ENCODE measurements at places on chromosomes 1 and 21. TPM values are rescaled to one million over a fixed set of nuclear protein-coding genes. Genes with fewer than 3 reads are reported as not detected.

The MYOC gene
- total RNA-seq, result not detected

The OR2L13 gene
- not detected for total RNA-seq

The AQP10 gene
- total RNA-seq, result not detected

The TSTD1 gene
- 102 TPM for total RNA-seq

The CLDN8 gene
- not detected for total RNA-seq

The FMO5 gene
- total RNA-seq, result 0.35 TPM

The PRELP gene
- 0.03 TPM for total RNA-seq

The OLFML2B gene
- total RNA-seq, result 4.3 TPM

The OR2T33 gene
- not detected for total RNA-seq

The HPCA gene
- total RNA-seq, result 0.35 TPM

The HCRTR1 gene
- total RNA-seq, result not detected

- no peak for DNase-seq
Measured at GRCh38 chr1:68470388-68470970, 20.7 kb upstream of the RPE65 start.

DNA sequence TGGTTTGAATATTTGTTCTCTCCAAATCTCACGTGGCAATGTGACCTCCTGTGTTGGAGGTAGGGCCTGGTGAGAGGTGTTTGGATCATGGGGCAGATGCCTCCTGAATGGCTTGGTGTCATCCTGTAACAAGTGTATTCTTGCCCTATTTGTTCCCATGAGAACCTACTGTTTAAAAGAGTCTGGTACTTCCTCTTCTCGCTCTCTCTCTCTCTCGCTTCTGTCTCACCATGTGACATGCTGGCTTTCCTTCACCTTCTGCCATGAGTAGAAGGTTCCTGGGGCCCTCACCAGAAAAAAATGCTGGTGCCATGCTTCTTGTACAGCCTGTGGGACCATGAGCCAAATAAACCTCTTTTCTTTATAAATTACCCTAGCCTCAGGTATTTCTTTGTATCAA, 8.4 kb upstream of the PAXBP1 start:
- DNase-seq, result no peak

DNA sequence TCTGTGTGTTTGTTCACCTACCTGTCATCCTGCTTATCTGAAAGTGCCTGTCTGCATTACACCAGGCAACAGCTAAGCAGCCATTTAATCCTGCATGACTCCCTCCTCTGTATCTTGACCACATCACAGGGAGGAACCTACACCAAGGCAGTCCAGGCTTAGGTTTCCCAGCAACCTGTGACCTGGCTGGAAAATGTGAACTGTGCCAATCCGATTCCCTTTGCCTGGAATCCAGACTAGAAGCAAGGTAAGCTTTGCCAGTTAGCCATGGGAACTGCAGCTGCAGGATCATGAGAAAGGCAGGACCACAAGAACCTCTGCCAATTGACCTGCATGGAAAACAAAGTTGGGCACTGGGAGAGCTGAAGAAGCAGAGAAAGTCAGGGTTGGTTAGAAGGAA, 6.3 kb upstream of the ATP1B1 start:
- DNase-seq, result no peak

- DNase-seq, result peak; percentile 54
Measured at GRCh38 chr1:112510340-112510739, 1.6 kb downstream of the WNT2B start.

GRCh38 chr21:29215709-29216108, 83.0 kb upstream of the BACH1 start:
- no peak for DNase-seq

DNA sequence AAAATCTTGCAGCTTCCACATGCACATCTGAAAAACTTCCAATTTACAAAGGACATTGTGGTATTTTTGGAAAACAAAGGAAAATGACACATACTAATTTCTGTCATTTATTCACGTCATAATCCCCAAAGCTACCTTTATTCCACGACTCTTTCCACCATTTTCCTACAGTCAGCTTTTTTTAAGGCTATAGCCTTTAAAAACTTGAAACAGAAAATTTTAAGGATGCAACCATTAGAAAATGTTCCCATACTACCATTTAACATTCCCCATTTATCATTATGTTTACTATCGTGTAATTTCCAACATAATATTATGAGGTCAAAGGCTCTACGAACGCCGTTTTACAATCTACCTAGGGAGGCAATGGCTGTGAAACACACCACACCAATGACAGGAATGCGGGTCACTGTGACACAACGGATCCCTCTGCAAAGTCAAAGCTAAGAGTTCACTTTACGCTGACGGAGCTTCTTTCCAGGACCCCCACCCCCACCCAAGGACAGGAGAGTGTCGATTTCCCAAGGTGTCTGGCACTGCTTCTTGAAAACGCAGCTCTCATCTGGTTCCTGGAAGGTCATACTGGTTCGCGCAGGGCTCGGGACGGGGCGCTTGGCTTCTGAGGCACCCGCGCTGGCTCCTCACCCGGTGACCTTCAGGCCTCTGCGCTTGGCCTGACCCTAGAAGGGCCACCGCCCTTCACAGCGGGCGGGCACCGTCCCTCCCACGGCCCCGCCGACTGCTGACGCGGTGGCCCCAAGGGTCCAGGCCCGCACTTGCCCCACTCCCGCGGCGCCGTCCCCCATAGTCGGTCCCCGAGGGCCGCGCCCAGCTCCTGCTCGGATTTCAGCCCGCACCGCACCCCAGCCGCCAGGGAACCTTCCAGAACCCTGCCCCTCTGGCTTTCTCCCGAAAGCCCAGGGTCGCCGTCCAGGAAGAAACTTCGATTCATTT, 50.5 kb upstream of the ATF3 start:
- DNase-seq, result peak; percentile 70

DNA sequence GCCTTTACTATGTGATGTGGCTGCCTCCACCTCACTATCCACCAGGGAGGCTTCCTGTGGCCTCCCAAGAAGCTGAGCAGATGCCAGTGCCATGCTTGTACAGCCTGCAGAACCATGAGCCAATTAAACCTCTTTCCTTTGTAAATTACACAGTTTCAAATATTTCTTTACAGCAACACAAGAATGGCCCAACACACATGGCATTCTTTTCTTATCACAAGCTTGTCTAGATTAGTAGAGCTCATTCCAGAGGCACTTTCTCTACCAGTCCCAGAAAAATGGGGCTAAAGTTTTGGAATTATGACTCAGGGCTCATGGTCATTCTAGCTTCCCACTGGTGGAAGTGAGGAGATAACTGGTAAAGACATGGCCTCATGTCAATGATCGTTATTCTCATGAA, 655.2 kb downstream of the LMO4 start:
- no peak for DNase-seq

DNA sequence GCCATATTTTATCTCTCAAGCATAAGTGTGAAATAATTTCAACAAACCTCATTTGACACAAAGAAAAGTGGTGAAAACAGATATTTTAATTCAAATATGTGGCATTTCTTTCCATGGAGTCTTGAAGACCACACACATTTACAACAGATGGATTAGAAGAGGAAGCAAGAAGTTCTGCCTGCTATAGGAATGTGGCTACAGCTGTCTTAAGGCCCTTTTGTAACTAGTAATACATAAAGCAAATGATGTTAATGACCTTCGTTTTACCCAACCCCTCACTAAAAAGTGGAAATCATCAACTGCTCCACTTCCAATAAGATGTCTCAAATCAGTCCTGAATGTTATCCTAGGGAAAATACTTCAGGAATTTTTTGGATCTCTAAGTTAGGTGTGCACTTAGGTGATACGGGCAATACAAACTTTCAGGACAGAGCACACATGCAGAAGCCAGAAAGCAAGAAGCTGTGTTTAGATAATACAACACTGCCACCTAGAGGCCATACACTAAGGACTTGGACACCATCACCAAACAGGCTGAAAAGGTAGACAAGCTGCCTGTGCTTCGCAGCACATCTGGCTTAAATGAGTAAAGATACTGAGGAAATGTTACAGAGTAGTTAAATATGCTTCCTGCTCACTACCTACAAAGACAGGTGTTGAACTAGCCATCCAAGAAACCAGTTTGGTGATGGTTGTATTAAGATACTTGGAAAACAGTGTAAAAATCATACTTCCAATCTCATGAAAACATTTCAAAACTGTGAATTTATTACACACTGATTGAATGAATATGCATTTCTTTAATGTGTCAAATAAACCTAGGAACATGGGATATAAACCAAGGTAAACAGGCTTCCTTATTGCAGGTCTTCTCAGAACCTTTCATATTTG, 24.4 kb downstream of the RRAGC start:
- peak; percentile 95 for DNase-seq

DNA sequence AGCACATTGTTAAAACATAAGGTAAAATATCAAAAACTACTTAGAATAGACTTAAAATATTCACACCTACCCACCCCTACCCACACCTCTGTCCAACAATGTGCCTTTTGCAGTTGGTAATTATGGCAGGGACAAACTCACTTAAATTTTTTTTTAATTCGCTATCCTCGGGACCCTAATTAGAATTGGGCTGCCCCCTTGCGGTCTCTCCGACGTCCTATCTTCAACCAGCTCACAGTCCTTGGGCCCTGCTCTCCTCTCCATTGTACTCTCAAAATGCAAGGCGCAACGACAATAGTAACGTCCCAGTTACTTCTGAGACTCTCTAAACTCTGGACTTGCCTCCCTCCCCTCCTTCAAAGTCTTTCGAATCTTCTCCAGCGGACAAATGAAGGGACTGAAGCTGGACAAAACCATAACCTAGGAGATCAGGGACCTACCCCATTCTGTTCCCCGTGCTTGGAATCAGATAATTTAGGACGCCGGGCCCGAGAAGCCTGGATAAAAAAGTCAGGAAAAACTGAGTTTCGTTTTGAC, 1.1 kb upstream of the CIART start:
- peak; percentile 89 for DNase-seq

DNA sequence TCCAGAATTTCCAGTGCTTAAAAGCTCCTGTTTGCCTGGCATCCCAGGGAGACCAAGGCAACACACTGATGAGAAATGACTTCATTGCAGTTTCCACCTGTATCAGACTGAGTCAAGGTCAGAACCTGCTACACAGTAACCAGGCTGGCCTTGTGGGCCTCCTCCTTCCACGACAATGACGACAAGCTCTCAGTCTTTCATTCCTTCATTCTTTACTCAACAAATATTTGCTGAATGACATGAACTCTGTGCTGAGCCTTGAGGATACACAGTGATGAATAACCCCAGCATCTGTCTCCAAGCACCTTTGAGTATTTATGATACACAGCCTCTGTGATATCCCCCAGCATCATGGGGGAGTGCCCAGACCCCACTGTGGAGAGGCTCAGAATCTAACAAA, 8.9 kb upstream of the LCE5A start:
- DNase-seq, result no peak

DNA sequence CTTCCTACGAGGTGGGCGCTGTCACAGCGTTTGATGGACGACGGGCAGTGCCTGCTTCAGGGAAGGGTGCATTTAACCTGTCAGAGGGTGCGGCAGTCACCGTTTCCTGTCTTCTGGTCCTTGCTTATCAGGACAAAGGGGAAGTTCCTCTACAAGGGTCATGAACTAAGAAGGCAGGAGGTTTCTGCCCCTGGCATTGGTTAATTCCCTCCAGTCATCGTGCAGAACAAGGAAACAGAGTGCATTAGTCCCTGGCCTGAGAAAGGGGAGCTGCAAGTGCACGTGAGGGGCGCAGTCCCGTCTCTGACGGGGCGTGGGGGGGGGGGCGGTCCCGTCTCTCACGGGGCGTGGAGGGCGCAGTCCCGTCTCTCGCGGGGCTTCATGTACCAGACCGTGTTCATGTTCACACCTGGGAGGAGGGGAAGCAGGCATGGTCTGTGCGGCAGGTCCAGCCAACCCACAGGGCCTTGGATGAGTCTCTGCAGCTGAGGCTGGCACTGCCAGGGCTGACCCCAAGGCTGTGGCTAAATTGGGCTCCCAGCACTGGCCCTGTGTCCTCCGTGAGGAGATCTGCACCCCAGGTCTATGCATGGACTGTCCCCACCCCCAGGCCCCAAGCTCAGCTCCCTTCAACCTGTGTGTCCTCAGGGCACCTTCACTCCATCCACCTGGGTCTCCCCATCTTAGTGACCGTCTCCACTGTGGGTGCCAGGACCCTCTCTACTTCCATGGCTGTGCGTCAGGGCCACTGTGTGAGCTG, 89.2 kb upstream of the COL6A1 start:
- no peak for DNase-seq

GRCh38 chr1:99603699-99604560, 42.0 kb upstream of the PALMD start:
- no peak for DNase-seq

DNA sequence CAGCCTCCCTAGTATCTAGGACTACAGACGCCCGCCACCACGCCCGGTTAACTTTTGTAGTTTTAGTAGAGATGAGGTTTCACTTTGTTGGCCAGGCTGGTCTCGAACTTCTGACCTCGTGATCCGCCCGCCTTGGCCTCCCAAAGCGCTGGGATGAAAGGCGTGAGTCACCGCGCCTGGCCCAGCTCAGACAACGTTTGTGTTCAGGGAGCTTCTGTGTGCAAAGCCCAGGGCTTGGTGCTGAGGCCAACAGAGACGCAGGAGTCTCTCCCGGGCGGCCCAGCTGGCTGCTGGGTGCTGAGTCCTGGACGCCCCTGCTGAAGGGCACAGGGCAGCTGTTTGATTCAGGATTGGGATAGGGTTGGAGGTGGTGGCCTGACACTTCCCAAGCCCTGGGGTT, 3.0 kb downstream of the PRKCZ start:
- no peak for DNase-seq

DNA sequence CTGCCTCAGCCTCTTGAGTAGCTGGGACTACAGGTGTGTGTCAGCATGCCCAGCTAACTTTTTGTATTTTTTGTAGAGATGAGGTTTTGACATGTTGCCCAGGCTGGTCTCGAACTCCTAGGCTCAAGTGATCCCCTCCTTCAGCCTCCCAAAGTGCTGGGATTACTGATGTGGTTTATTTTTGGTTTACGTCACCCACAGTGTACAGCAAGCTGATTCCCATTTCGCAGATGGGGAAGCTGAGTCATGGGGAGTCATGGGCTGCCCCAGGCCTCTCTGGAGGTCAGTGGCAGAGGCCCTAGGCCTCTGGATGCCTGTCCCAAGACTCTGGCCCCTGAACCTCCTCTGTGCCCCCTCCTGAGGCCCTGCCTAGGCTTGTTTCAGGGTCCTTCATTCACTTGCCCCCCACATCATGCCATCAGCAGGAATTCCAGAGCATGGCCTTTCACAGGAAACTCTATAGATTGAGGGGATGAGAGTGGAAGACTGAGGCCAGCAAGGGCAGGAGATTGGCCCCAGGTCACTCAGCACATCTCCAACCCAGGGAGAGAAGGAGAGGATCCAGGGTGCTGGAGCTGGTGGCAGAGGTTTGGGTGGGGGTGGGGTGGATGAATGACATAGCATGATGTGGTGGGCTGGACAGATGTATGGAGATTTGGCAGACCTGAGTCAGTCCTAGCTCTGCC, 266.0 kb downstream of the PTPRU start:
- no peak for DNase-seq

- no peak for DNase-seq
Measured at GRCh38 chr1:223227486-223228196, 84.6 kb upstream of the TLR5 start.

GRCh38 chr1:39262802-39263201, 58.3 kb downstream of the MACF1 start:
- no peak for DNase-seq

GRCh38 chr1:198775606-198776005, 136.8 kb downstream of the PTPRC start:
- no peak for DNase-seq

- DNase-seq, result no peak
Measured at GRCh38 chr1:94759188-94759587, 61.0 kb upstream of the SLC44A3 start.
